NB4 (cell line): ENCODE measurements at places on chromosomes 11 and 22.

GRCh38 chr11:75823946-75824345 is 8.9 kb downstream of the UVRAG start:
- no peak for DNase-seq

- no peak for DNase-seq
These were observed 314.4 kb downstream of the CASP12 start for GRCh38 chr11:104583857-104584256.

DNA sequence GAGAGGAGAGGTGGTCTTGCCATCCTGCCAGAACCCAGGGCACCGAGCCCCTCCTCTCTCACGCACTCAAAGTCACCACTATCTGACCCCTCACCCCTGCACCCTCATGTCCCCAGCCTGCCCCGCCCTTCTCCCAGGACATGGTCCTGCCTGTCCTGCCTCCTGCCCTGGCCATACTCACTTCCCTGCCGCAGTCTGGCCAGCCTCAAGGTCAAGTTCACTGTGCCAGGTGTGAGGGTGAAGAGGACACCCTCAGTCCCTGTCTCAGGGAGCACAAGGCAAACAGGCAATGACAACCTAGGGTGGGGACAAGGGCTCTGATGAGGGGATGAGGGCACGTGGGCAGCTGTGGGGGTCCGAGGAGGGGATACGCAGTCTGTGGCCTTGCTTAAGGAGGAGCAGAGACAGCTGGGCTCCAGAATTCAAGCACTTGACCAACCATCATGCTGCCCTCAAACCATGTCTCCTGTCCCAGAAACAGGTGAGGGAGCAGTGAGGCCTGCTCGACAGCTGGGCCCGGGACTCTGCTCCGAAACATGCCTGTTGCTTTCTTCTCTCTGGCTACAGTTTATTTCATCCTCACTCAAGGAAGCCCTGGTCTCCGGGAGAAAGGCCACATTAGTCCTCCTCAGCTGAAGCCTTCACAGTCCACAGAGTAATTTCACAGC is 36.6 kb downstream of the PDGFB start:
- DNase-seq: no peak

GRCh38 chr11:3086671-3087150 is 29.5 kb upstream of the CARS1 start:
- no peak for DNase-seq

DNA sequence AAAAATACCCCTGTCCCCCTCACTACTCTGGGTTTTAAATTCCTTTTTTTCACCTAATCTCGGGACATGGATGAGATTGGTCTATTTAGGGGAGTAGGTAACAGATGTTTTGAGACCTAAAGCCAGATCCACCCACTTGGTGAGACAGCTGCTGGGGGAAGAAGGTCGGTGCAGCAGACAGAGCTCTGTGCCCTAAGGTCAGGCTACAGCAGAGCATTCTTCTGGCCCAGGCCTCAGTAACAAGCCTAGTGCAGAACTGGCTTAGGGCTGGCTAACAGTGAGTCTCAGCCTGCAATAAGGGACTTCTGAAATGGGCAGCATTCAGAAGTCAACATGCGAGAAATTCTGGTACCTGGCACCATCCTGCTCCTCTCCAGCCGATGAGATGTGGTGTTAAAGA is 444.9 kb upstream of the KIRREL3 start:
- no peak for DNase-seq

- DNase-seq: no peak
These were observed 47.7 kb upstream of the DKK3 start for GRCh38 chr11:12056119-12056518.

GRCh38 chr22:27134315-27134701 is 476.9 kb downstream of the MIAT start:
- DNase-seq: peak; percentile 93

DNA sequence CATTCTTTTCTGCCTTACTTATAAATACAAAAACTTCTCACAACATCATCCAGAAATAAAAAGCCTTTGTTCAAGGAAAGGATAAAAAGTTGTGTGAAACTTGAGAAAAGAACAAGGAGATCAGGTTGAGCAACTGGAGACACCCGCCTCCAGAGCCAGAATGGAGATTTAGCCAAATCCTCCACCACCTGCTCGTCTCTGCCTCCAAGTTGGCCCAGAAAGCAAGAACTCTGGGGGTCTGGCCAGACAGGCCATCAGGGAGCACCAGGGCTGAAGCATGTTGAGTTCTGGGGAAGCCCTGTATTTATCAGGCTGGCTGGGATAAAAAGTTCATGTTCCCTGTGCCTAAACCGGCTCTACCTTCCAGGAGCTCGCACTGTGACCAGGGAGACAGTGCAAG is 14.9 kb downstream of the SMCO4 start:
- no peak for DNase-seq

DNA sequence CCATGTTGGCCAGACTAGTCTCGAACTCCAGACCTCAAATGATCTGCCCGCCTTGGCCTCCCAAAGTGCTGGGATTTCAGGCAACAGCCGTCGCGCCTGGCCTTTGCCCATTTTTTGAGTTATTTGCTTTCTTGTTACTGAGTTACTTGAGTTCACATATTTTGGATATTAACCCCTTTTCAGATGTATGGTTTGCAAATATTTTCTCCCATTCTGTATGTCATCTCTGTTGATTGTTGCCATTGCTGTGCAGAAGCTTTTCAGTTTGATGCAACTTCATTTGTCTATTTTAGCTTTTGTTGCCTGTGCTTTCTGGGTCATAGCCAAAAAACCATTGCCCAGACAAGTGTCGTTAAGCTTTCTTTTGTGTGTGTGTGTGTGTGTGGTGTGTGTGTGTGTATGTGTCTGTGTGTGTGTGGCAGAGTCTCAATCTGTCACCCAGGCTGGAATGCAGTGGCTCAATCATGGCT is 6.8 kb downstream of the TSGA10IP start:
- DNase-seq: no peak

DNA sequence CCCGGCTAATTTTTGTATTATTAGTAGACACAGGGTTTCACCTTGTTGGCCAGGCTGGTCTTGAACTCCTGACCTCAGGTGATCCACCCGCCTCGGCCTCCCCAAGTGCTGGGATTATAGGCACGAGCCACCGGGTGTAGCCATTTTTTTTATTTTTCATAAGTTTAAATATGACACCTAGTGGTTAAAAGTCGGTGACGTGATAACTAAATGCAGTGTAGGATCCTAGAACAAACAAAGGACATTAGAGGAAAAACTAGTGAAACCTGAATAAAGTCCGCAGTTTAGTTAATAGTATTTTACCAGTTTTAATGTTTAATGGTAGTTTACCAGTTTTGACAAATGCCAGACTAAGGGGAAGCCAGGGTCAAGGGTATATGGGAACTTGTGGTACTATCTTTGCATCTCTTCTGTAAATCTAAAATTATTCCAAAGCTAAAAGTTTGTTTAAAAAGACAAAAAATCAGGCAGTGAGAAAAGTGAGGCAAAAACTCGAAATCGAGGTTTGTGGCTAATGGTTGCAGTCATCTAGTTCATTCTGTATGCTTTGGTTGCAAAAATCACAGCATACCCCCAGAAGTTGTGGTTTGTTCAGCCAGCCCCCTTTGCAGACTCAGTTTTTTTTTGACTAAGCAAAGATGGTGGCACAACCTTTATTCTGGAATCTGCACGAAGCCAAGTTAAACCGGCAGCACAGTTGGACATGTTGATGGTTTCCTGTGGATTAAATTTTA is 29.6 kb downstream of the TOM1 start:
- DNase-seq: peak; percentile 49

DNA sequence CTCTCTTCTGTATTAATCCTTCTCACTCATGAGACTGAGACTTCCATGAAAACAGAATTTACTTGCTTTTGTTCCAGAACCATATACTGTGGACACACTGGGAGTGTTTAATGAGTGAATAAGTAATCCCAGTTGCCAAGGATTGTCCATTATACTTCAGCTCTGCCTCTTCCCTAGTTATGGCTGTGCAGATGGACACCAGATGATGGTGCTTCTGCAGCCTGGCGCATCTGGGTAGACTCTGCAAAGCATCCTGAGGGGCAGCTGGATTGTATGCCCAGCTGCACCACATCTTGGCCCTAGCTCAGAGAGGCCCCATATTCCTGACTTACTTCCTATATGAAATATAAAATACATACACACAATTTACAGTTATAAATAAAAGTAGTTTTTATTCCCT is 43.5 kb downstream of the DBX1 start:
- no peak for DNase-seq

GRCh38 chr22:49533886-49534285 is 293.8 kb downstream of the BRD1 start:
- no peak for DNase-seq

- DNase-seq: no peak
These were observed 14.7 kb downstream of the SELENOO start for GRCh38 chr22:50215297-50216054.

DNA sequence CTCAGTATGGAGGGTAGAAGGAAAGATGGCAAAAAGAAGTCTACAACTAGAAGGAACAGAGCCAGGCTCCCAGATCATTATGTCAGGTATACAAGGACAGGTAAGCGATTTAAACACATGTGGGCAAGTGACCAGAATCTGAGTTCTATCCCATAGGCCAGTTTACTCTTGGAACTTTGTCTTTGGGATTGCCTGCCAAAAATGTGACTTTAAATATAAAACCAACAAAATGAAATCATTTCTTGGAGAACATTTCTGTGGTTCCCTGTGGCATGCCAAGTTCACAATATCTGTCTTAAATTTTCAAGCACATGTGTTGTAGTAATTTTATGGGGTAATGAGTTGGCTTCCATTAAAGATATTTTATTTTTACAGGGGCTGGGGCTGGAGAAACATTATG is 141.0 kb downstream of the SLC17A6 start:
- no peak for DNase-seq

GRCh38 chr22:49349181-49349835 is 478.4 kb downstream of the BRD1 start:
- no peak for DNase-seq

DNA sequence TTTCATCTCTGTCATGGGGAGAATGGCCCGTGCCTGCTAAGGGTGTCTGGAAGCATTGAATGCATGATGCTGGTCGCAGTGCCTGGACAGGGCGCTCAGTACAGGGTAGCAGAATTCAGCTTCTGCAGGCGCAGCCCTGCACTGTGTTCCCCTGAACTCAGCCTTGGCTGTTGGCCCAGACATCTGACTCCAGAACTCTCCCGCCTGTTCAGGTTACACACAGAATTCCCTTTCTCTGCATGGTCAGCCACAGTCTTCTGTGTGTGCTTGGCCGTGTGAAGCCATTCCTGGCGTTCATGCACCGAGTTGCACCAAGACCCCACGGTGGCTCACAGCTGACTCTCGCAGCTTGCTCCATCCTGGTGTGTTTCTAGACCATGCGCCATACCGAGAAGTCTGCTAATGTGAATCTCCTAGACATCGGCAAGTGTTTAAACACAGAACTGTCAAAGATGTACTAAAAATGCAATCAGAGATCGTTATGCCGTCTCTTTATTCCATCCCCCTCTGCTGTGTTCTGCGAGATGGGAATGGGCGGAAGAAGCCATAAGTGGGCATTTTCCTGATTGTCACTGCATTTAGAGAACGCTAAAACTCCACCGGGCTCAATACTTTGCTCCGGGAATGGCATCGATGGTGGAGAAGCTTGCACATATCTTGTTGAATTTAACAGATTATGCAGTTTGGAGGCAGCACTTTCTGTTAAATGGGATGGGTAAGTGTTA is 55.6 kb downstream of the MPPED1 start:
- DNase-seq: no peak

GRCh38 chr11:32056438-32056837 is 34.4 kb upstream of the RCN1 start:
- peak; percentile 91 for DNase-seq

DNA sequence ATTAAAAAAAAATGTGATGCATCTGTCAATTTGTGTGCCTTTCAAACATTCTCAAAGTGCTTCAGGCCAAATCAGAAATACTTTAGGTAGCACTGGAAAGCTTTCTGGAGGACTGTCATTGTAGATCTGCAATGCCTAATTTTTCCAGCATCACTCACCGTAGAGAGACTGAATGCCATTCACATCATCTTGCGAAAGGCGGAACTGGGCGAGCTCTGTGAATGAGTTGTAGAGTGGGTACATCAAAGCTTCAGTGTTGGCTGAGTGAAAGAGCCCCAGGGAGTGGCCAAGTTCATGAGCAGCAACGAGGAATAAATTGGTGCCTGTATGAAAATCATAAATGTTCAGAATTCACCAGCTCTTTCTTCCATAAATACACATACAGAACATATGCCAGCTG is 4.0 kb downstream of the MMP10 start:
- DNase-seq: no peak

- peak; percentile 89 for DNase-seq
These were observed at the start of gene DUSP18 for GRCh38 chr22:30667494-30668385. Gene DUSP18 (minus strand): TSS chr22:30667875. CDS start chr22:30664003, 3,872 bp downstream.

- no peak for DNase-seq
These were observed 3.2 kb downstream of the NDUFS8 start for GRCh38 chr11:68033708-68034045.

DNA sequence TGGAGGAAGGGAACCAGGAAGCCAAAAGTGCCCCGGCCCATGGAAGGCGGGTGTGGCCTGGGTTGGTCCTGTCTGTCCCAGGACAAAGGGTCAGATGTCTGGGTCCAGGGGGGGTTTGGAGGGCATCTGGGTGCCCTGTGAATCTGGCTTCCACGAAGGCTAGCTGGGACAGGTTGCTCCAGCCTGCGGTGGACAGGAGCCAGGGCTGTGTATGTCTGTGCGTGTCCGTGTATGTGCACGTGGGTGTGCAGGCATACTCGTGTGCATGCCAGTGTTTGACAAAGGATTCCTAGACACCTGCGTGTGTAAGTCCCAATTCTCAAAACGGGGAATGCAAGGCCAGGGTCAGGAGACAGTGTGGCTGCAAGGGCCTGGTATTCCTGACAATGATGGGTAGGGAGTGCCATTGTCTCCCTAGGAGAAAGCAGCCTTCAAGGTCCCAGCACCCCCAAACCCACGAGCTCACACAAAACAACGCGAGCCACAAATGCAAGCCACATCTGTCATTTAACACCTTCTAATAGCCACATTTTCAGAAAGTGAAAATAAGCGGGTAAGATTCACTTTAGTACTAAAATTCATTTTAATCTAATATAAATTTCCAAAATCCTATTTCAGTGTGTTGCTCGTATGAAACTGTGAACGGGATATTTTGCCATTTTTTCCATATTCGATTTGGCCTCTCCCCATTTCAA is 78.4 kb upstream of the WNT7B start:
- DNase-seq: no peak

DNA sequence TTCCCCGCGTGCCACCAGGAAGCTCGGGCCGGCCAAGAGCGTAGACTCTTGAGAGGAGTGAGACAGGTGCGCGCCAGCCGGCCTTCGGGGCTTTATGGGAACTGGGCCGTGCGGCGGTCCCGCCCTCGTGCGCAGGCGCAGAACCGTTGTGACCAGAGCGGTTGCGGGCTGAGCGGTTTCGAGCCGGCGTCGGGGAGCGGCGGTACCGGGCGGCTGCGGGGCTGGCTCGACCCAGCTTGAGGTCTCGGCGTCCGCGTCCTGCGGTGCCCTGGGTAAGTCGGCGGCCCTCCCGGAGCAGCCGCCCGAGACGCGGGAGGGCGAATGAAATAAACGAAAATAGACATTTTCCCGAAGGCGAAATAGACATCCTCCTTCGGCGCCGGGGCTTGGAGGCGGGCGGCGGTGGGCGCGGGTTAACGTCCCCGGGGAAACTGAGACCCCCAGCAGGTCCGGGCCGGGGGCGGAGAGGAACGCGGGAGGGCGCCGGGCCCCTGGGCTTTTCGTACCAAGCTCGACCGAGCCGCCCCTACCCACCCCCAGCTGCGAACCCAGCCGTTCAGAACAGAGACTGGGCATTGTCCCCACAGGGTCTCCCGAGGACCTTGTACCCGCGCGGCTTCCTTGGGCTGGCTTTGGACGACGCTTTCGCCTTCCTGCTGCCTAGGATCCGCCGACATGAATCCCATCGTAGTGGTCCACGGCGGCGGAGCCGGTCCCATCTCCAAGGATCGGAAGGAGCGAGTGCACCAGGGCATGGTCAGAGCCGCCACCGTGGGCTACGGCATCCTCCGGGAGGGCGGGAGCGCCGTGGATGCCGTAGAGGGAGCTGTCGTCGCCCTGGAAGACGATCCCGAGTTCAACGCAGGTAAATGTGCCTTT is at the start of gene ASRGL1:
TSS of gene ASRGL1 (plus strand) at position 146 of the 879 bp plus-strand sequence. CDS start at position 676, 530 bp downstream.
- DNase-seq: peak; percentile 75
